ENCODE measurements at places on chromosomes 2 and 18. TPM values are rescaled to one million over a fixed set of nuclear protein-coding genes. Genes with fewer than 3 reads are reported as not detected.

PASK gene
- 153 TPM for total RNA-seq

TMEFF2 gene
- not detected for total RNA-seq

CIB4 gene
- not detected for total RNA-seq

BOLL gene
- not detected for total RNA-seq

MLPH gene
- total RNA-seq: not detected

DAW1 gene
- total RNA-seq: not detected

SLC5A7 gene
- total RNA-seq: not detected

PLEKHH2 gene
- total RNA-seq: 1.9 TPM

EPHA4 gene
- total RNA-seq: 32.8 TPM

ACTG2 gene
- total RNA-seq: 0.43 TPM

CD28 gene
- total RNA-seq: 52.7 TPM

MARCHF4 gene
- total RNA-seq: not detected

TTN gene
- 11.9 TPM for total RNA-seq

KLHL14 gene
- total RNA-seq: not detected

SLC39A6 gene
- total RNA-seq: 20.4 TPM

CLEC4F gene
- not detected for total RNA-seq

PAIP2B gene
- 4.8 TPM for total RNA-seq

DSC3 gene
- total RNA-seq: not detected

UGT1A8 gene
- total RNA-seq: not detected

LDLRAD4 gene
- total RNA-seq: 40.3 TPM

LRP2 gene
- 0.47 TPM for total RNA-seq

FN1 gene
- 0.53 TPM for total RNA-seq

All from activated naive CD8-positive, alpha-beta T cell treated with anti-CD3 and anti-CD28 coated beads, Interleukin-2, amount 10 ng/mL, durations not matched to agents 7 days and 5 days (primary cell).